ENCODE measurements at places on chromosomes 5 and 9. TPM values are rescaled to one million over a fixed set of nuclear protein-coding genes. Genes with fewer than 3 reads are reported as not detected.

DNA sequence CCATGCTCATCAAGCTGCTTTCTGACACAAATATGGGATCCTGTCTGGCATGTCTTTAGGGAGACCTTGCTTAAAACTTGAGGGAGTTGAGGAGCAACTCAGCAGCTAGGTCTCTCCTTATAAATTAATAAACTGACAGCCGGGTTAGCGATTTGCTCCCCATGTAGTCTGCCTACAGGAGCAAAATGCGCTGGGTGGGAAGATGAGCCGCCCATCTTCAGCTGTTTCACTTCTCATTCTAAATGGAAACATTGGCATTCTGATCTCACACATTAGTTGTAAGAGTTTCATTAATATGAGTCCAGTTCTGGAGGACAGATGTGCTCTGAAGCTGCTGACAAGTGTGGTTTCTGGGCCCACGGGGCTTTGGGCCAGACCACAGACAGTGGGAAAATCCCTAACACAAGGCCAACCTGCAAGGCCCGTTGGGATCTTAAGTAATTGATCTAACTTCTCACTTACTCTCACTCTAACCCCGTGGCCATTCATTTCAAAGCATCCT, 197.0 kb downstream of the MCTP1 start:
- DNase-seq, result no peak

GRCh38 chr5:176817841-176818377, 7.5 kb downstream of the UNC5A start:
- no peak for DNase-seq

DNA sequence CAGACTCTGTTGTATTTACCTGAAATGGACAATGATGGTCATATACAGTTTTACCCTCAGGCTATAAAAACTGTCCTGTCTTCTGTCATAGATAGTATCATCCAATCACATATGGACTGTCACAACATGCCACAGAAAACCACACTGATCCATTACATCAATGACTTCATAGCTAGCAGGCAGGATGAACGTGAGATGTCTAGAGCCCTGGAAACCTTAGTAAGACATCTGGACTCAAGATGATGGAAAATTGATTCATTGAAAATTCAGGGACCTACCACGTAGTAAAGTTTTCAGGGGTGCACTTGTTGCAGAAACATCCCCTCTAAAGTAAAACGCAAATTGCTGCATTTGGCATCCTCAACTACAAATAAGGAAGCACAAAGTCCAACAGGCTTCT, 284.4 kb upstream of the RGMB start:
- DNase-seq, result no peak

GRCh38 chr5:149521739-149522685, 29.2 kb downstream of the CSNK1A1 start:
- no peak for DNase-seq

GRCh38 chr9:130183133-130183762, 11.0 kb downstream of the NCS1 start:
- no peak for DNase-seq

DNA sequence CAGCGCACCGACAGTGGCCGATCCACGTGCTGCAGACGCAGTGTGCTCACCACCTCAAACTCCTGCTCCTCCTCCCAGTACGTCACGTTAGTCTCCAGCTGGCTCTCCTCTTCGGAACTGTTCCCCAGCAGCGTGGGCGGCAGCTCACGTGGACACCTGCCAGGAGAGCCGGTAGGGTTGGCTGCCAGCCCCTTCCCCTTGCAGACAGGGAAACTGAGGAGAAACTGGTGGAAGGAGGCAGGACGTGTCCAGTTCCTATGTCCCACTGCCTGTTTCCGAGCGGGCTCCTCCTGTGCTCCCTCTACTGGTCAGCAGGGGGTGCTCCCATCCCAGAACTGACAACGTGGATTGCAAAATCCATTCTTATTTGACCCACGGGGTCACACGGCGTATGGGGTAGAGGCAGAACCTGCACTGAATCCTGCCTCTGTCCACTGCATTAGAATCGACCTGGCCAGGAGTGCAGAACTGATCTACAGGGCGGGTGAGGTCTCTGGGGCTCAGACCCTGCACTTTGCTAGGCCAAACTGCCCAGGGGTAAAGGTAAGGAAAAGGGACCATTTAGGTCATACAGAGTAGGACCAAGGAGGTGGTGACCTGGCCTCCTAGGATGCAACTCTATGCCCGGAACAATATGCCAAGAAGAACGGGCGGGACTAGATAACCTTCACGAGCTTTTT, 25.7 kb downstream of the PDGFRB start:
- DNase-seq, result peak; percentile 17

GRCh38 chr5:27818888-27819287, 780.5 kb upstream of the CDH9 start:
- DNase-seq, result no peak

- peak; percentile 91 for DNase-seq
Measured at GRCh38 chr5:178642351-178642909, 15.6 kb upstream of the CLK4 start.

DNA sequence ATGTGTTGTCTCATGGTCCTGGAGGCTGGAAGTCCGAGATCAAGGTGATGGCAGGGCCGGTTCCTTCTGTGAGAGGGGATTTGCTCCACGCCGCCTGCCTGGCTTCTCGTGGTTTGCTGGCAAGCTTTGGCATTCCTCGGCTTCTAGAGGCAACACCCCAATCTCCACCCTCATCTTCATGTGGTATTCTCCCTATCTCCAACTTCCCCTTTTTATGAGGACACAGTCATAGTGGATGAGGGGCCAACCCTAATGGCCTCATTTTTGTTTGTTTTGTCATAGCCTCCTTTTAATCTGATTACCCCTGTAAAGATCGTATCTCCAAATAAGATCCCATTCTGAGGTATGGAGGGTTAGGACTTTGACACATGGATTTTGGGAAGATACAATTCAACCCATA, 41.7 kb upstream of the CLK4 start:
- no peak for DNase-seq

GRCh38 chr5:36643162-36643561, 36.8 kb downstream of the SLC1A3 start:
- no peak for DNase-seq

GRCh38 chr5:143557061-143557818, 153.8 kb upstream of the NR3C1 start:
- DNase-seq, result no peak

GRCh38 chr5:161134083-161134482, 282.1 kb upstream of the ATP10B start:
- DNase-seq, result no peak

GRCh38 chr5:31889001-31889561, 250.2 kb downstream of the PDZD2 start:
- no peak for DNase-seq

DNA sequence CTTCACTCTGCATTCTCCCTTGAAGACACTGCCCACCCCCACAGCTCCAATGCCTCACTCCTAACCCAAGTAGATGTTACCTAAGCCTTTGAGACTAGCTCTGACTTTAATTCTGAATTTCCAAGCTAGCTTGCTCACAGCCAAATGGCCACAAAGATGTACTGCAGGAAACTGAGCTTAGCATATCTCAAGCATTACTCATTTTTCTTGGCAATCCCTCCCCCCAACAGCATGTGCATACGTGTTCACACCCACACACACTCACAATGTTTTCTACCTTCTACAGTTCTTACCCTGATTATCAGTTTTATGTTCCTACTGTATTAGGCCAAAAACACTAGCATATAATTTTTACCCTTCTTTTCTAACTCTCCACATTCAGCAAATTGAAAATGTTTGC, 13.7 kb upstream of the GRIA1 start:
- peak; percentile 26 for DNase-seq

DNA sequence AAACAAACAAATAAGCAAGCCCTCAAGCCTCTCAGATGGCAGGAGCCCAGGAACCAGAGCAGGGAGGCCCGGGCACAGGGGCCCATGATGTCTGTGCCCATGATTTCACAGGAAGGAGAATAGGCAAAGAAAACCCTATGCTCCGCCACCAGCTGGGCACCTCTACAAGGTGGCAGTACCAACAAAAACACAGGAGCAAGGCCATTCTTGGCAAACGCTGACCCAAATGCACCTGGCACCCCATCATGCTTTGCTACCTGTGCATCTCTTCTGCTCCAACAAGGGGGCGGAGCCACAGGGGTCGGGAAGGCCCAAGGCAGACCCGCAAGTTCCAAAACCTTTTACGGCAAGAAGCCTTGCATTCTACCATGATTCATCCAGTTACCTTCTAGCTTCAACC, 3.1 kb downstream of the BRD3 start:
- DNase-seq, result no peak

DNA sequence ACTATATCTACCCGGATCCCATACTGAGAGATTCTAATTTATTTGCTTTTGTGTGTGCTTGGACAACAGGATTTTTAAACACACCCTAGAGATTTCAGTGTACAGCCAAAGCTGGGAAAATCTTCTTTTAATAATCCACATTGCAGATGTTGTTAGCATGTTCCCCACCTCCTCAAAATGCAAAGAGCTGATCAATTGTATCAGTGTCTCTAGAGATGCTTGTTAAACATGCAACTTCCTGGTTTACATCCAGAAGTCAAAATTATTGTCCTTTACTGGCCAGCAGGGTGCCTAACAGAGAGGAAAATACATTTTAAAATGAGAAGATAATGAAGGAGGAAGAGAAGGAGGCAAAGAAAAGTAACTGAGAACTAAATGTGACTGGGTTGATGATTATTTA, 793.3 kb downstream of the SEMA5A start:
- DNase-seq, result no peak

GRCh38 chr9:131826966-131827525, 87.2 kb upstream of the RAPGEF1 start:
- DNase-seq, result no peak

- DNase-seq, result no peak
Measured at GRCh38 chr5:117691081-117691870, 1116.7 kb upstream of the SEMA6A start.

GRCh38 chr5:14040542-14040941, 96.1 kb upstream of the DNAH5 start:
- no peak for DNase-seq

DNA sequence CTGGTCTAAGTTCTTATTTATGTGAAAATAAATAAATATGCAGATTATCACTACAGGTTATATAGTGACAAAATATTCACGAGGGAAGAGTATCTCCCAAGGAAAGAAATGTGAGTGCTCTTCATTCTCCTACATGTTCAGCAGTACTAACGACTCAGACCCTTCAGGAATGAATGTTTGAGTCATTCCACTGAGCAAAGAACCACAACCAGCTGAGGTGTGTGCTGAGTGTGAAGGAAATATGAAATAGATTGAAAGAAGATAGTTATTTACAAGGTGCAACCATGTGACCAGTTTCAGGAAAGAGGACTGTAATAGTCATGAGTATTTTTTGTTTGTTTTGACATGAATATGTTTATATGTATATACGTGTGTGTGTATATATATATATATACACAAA, 228.7 kb downstream of the TUSC1 start:
- DNase-seq, result no peak

DNA sequence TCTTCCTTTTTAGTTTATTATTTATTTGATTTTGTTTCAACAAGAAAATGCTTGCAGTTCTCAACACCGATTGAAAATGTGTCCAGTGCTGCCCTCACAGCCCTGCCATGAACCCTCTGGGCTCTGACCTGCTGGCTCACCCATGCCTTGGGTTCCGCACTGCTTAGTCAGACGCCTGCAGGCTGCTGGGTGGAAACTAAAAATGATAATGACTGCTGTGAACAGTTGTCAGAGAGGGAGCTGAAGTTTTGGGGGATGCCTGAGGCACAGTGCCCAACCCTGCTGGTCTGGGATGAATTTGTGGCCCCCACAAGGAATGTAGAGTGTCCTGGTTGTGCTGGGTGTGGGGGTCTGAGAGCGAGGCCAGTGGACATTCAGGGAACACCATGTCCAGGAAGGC, 22.2 kb upstream of the CFAP157 start:
- no peak for DNase-seq

DNA sequence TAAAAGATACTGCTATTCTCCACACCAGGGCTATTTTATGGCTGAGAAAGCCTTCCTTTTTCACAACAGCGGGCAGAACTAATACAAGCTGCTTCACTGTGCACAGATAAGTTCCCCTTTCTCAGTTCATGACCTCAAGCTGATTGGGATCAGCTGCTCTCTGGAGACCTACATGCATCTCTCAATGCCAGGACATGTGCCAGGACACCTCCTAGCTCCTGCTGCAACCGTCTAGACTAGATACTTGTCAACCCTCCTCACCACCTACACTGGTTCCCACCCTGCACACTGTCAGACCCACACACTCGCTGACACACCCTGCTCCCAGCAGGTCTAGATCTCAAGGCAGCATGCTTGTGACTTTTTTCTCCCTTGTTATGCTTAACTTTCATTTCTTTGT, 39.8 kb downstream of the STARD4 start:
- DNase-seq, result no peak

GRCh38 chr5:138148811-138149210, 9.6 kb upstream of the NME5 start:
- peak; percentile 47 for DNase-seq

GRCh38 chr9:86614871-86615849, 260.9 kb upstream of the TUT7 start:
- DNase-seq, result no peak

- DNase-seq, result no peak
Measured at GRCh38 chr5:135367076-135367475, 32.0 kb downstream of the MACROH2A1 start.

DNA sequence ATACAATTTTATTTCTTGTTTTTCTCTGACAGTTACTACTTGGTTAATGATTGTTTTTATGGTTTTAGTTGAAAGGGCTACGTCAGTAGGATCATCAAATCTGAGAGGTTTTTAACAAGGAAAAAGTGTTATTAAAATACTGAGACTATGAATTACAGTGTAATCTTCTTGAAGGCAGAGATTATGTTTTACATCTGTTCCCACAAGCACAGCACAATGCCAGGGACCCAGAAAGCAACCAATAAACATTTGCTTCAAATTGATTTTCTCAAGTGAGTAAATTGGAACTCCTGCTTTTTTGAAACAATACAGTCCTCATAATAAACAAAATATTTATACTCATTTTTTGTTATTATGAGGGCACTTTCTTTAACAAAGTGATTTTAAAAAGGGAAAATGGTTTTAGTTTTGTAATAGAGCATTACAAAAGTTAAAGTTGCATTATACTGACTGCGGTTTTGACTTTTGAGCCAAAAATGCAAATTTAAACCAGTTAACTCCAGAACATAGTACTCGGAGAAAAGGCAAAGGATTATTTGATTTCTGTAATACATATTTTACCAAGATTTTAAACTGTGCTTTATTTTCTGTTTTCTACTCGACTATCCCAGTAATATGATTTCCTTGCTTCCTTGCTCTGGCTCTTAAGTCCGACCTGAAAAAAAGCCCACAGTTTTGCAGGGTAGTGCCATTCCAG, 176.9 kb downstream of the GDNF start:
- no peak for DNase-seq

TNFSF15 gene
- total RNA-seq, result 1.3 TPM

LTC4S gene
- total RNA-seq, result 0.66 TPM

TAF11L11 gene
- total RNA-seq, result not detected

FOXD4L3 gene
- not detected for total RNA-seq

CLPTM1L gene
- total RNA-seq, result 343 TPM

CCDC112 gene
- 6.6 TPM for total RNA-seq

GGTA1 gene
- 0.53 TPM for total RNA-seq

HMCN2 gene
- total RNA-seq, result under 0.01 TPM

GRAMD2B gene
- 2.0 TPM for total RNA-seq

S1PR3 gene
- total RNA-seq, result 22.4 TPM

APBA1 gene
- total RNA-seq, result 7.1 TPM

PDCD1LG2 gene
- 24.3 TPM for total RNA-seq
